ENCODE measurements at places on chromosomes 2 and 18.
A peak's percentile ranks its signal among the peaks of the same experiment; 100 is the strongest.

GRCh38 chr18:74524097-74524496, 10.2 kb upstream of the CNDP1 start:
- DNase-seq, result no peak

DNA sequence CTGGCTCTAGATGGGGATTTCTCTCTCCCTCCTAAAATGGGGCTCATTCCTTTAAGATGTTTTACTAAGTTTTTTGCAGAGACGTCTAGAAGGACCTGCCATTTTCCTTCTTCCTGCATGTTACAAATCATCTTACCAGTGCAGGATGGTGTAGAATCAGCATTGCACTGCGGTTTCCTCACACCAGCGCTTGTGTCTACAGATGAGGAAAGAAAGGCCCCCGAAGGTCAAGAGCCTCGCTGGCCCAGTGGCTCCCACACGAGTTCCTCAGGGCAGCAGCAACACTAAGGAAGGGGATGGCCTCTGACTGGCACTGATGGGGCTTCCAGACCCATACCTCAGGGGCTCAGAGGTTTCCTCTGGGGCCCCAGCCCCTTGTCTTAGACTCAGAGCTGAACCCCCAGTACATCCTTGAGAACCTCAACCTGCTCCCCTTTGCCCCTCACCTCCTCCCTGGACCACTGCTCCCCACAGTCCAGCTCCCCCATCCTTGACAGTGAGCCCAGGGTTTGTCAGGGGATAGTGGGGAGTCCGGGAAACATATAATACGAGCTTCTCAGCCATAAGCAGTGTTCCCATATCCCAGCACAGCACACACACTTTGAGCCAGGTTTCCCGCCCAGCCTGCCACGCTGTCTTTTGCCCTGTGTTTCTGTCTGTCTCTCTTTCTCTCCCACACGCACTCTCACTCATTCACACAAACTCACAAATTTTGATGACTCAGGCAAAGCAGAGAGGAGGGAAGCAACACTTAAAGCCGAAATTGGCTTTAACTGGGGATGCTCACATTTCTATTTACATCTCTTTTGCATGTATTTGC, 29.4 kb downstream of the ZFP36L2 start:
- peak; percentile 30 for DNase-seq

DNA sequence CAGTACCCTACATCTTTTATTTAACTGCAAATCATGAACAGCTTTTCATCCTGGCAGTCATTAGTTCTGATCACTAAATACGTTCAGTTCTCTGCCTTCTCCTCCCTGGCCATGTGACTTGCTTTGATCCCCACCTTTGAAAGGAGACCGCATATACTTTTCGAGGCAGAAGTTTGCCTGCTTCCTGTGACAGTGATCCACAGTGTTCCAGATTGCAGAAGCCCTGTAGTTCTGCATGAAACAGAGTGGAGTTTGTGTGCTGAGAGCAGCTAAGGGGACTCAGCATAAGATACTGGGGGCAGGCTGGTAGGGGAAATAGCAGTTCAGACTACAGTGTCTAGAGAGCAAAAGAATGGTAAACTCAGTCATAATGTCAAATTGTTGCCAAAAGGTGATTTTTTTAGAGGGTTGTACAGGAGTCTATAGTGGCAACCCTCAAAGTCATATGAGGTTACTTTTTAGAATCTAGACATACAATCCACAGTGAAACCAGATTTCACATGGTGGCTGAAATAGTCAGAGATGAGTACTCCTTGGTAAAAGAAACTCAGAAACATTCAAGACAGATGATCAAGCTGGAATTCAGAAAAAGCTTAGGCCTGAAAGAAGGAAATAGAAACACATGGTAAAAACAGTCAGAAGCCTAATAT, 1800.4 kb upstream of the CELF4 start:
- no peak for DNase-seq

GRCh38 chr18:3345885-3346284, 84.0 kb downstream of the MYL12B start:
- no peak for DNase-seq

GRCh38 chr18:3265564-3266033, 3.7 kb downstream of the MYL12B start:
- no peak for DNase-seq

GRCh38 chr2:101949304-101949703, 42.5 kb upstream of the IL1R2 start:
- no peak for DNase-seq

GRCh38 chr2:239203443-239204135, 197.2 kb downstream of the HDAC4 start:
- DNase-seq, result no peak

DNA sequence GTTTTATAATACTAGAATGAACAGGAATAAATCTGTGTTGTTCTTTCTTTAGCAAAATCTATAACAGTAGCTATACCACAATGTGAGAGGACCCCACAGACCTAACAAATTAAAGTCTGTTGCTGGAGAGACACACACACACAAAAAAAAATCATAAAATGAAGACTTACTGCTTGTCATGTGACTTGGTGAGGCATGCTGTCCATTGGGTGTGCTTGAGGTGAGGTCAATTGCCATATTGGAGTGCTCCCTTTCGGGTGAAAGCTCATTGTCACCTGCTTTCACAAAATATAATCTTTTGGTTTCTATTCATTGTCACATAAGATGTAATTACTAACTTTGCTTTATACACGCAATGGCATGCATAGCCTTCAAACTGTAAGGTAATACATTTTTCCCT, 3.9 kb downstream of the IKZF2 start:
- no peak for DNase-seq

DNA sequence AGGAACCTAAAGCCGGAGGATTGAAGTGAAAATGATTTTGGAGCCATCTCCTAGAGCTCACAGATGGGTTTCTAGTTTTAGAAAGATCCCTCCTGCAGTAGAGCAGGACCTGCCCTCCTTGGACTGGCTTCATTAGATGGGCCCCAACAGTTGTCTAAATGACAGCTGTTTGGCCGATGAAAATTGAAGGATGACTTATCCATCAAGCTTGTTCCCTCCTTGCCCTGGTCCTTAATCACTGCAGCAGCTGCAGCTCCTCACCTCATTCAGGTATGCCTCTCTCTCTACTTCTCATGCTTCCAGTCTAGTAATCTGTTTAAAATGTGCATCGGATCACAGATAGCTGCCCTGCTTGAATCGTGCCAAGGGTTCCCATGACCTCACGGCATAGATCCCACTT, 677.6 kb downstream of the BCL11A start:
- DNase-seq, result no peak

DNA sequence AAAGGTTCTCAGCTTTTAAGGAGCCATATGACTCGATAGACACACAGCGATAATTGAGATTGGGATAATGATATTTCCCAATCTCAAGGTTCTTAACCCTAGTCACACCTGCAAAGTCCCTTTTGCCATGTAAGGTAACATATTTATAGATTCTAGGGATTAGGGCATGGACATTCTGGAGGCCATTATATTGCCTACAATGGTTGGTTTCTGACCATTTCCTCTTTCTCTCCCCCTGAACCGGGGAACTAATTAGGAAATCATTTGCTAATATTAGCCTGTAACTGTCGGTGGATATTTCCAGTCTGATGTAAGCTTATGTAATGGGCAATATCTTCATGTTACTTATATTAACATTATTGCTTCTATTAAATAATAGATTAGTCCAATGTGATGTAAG, 40.8 kb upstream of the ARHGAP15 start:
- DNase-seq, result no peak

GRCh38 chr2:28639092-28639691, 112.4 kb upstream of the PPP1CB start:
- no peak for DNase-seq

DNA sequence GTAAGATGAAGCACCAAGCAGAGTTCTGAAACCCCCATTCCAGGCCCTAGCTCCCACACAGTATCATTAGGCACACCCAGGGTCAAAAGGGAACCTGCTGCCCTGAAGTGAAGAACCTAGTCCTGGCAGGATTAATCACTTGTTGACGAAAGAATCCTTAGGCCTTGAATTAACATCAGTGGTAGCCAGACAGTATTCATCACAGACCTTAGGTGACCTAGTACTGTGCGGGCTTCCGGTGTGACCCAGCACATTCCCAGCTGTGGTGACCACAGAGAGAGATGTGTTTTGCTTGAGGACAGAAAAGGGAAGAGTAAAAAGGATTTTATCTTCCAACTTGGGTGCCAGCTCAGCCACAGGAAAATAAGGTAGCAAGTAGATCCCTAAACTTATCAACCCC, 1071.4 kb upstream of the FAM98A start:
- no peak for DNase-seq

GRCh38 chr2:181172676-181173075, 192.3 kb downstream of the UBE2E3 start:
- no peak for DNase-seq

GRCh38 chr2:223654384-223654915, 52.3 kb upstream of the SCG2 start:
- no peak for DNase-seq

GRCh38 chr2:67612576-67613042, 215.5 kb downstream of the ETAA1 start:
- DNase-seq, result no peak

DNA sequence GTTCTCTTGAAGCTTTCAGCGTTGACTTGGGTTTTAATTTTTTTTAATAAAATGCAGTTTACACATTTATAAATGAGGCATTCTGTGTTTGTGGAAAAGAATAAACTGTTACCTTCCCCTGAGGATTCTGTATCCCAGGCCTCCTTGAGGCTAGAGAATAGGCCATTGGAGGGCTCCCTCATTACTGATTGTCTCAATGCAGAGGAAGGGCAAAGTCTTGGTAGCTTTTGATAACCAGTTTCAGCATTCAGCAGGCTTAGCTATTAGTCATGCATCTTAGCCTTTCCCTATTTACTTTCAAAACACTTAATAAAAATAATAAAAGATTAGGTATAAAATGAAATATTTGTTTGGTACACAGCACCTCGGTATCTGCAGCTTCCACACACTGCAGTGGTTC, 58.1 kb upstream of the OTX1 start:
- DNase-seq, result no peak

DNA sequence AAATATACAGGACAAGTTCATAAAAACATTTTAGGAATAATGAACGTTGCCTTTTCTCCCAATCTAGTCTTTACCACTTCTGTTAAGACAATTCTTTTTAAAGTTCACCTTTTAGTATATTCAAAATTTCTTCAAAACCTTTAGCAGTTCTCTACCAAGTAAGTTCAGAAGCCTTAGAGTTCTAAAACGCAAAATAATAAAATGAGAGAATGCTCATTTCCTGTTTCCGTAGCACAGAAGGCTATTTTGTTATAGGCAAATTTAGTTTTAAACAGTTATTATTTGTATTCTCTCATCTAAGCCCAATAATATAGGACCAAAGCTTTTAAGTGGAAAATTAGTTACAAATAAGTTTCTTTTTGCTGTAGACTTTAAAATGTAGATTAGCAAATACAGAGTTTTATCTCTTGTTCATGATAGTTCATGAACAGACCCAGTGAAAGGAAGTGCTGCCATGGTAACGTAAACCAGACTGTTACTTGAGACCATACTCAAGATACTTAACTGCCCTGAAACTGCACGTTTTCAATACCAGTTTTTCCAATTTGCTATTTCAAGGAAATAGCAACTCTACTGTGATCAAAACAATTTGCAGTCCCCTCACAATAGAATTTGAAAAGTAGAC, 173.1 kb upstream of the STON1 start:
- peak; percentile 83 for DNase-seq

GRCh38 chr18:58106289-58107070, 62.5 kb downstream of the NEDD4L start:
- no peak for DNase-seq

DNA sequence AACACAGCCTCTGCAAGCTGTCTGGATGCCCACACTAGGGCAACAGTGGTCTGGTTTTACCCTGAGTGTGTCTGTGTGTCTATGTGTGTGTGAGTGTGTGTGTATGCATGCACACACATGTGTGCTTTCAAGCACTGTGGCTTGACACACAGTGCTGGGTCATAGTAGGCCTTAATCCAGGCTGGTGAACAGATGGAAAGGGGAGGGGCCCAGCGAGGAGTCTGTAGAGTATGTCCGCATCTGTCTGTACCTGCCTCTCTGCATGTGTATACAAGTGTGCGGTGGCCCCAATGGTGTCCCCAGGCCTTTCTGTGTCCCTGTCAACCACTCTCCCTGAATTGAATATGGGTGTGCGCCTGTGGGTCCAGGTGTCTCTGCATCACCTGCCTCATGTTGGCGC, 9.3 kb upstream of the KCNIP3 start:
- DNase-seq, result no peak

- no peak for DNase-seq
Measured at GRCh38 chr2:203400805-203401585, 72.8 kb downstream of the ABI2 start.

GRCh38 chr18:63273222-63273927, 46.2 kb downstream of the BCL2 start:
- DNase-seq, result no peak

GRCh38 chr2:43123028-43123427, 103.4 kb downstream of the ZFP36L2 start:
- DNase-seq, result no peak

GRCh38 chr18:11994336-11994702, 13.0 kb downstream of the IMPA2 start:
- DNase-seq, result no peak

DNA sequence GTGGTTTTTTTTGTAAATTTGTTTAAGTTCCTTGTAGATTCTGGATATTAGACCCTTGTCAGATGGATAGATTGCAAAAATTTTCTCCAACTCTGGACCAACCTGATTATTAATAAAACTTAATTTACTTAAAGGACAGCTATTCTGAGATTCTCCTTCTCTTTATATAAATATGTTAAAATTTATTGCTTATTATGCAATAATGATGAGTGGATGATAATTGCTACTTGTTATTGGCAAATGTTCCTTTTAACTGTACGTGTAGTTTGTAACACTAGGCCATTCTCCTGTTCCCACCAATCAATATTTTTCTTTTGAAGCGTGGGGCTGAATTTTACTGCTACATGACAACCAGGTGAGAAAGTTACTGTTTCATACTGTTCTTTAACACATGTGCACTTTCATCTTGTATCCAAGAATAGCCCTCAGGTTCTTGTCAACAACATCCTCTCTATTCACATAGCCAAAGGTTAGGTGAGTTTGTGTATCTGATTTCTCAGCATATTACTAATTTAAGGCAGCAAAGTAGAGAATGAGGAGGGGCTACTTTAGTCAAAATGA, 16.6 kb upstream of the STK17B start:
- DNase-seq, result no peak

- no peak for DNase-seq
Measured at GRCh38 chr18:69838620-69839411, 108.9 kb downstream of the CD226 start.

- no peak for DNase-seq
Measured at GRCh38 chr18:36702401-36703013, 126.3 kb downstream of the TPGS2 start.

DNA sequence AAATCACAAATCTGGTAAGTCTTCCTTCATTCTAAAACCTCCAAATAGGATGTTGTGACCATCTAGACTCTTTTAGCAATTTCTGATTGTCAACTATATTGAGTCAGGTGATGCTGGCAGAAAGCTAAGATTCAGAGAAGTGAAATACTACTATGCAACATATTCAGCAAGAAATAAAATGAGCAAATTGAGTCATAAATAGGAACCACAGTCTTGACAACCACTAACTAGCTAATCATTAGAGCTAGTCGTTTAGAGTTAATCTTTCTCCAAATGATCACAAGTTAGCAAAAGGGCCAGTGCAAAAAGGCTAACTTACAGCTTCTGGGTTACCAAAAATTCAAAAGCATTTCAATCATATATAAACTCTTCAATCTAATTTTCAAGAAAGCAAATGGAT, 54.5 kb downstream of the ROCK1 start:
- DNase-seq, result no peak
